ENCODE measurements at places on chromosomes 1 and 21. TPM values are rescaled to one million over a fixed set of nuclear protein-coding genes. Genes with fewer than 3 reads are reported as not detected.
A peak's percentile ranks its signal among the peaks of the same experiment; 100 is the strongest.

SPSB1 gene
- total RNA-seq: 29.0 TPM

KCNJ9 gene
- total RNA-seq: not detected

NEK2 gene
- total RNA-seq: 0.35 TPM

ABCA4 gene
- 1.4 TPM for total RNA-seq

HSF2BP gene
- total RNA-seq: 0.41 TPM

TCP10L gene
- total RNA-seq: 0.78 TPM

SSR2 gene
- 231 TPM for total RNA-seq

DHRS3 gene
- total RNA-seq: 106 TPM

ZFP69B gene
- total RNA-seq: 1.3 TPM

PLA2G2C gene
- total RNA-seq: not detected

- no peak for DNase-seq
Observed at GRCh38 chr1:213138892-213139291, 87.9 kb downstream of the RPS6KC1 start.

- DNase-seq: no peak
Observed at GRCh38 chr1:212188599-212189351, 96.4 kb upstream of the PPP2R5A start.

GRCh38 chr1:9198538-9199361 is 35.8 kb upstream of the H6PD start:
- no peak for DNase-seq

DNA sequence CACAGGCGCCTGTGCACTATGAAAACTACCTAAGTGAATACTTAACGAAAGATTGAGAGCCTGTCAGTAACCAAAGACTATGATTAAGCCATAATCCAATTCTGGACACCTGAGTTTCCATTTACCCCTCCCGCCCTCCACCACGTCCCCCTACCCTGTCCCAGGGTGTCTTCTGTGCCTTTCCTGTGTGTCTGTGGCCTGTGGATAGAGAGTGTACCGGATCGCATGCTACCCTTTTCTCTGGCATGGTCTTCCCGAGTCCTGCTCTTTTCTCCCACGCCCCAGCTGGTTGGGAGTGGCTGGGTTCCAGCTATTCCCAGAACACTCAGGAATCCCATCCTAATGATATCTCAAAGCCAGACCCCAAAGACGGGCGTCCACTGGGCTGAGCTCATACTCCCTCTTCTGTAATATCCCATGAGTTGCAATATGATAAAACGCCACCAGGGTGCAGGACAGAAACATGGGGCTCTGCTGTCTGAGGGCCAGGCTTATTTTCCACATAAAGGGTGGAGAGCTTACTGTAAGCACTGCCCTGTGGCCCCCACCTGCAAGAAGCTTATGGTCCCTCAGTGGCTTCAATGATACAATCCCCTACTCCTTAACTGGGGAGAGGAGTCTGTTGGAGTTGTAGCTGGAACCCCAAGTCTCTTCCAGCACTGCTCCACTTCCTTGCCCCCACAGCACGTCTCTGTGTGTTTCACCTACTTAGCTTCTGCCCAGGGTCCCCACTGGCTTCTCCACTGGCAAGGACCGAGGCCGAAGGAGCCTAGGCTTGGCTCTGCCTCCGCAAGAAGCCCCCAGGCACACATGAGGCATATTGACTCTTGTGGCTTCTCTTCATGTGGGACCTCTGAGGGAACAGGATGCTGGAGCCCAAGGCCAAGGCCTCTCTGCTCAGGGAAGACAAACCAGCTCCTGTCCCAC is 17.6 kb upstream of the ALX3 start:
- DNase-seq: no peak

GRCh38 chr1:42797979-42798378 is 13.2 kb downstream of the TMEM269 start:
- no peak for DNase-seq

DNA sequence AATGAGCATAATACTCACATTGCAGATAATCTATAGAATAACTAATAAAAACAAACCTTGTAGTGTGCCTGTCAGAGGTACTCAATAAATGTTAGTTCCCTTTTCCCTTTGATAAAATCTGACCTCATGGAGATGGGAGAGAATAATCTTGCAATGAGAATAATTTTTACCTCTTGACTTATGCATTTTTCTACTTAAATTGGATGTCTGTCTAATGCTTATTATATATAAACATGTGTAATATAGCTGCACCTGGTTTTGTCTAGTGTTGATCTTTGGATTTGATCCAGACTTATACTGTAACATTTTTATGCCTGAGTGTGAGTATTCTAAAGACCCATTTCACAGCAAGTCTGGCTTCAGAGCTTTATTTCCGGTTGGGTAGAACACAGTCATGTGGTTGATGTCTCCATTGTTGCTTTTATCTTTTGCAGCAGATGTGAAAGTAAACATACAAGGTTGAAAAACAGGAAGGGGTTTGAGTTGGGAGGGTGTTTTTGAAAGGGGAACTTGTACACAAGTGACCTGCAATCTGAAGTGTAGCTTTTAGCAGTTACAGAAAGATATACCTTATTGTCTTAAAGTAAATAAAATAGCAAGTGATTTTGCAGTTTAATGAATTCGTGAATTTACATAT is 12.4 kb downstream of the EPB41 start:
- DNase-seq: no peak

DNA sequence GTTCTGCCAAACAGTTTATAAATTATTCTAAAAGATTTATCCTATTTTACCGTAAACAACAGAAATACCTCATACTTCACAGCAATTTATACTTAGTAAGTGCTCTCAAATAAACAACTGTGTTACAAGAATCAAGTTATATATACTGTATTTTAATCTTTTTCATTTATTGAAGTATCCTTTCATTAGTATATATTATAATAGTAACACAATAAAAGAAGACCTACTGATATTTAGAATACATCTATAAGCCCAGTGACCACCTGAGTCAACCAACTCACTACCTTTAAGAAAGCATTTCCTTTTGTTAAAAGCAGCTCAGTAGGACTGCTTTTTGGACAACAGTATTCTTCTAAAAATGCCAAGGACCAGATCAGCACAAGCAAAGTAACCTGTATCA is 5.9 kb downstream of the TMCO1 start:
- DNase-seq: no peak

GRCh38 chr1:79376106-79376505 is 369.6 kb upstream of the ADGRL4 start:
- DNase-seq: no peak

- no peak for DNase-seq
Observed at GRCh38 chr1:209207126-209207700, 376.3 kb upstream of the CAMK1G start.

DNA sequence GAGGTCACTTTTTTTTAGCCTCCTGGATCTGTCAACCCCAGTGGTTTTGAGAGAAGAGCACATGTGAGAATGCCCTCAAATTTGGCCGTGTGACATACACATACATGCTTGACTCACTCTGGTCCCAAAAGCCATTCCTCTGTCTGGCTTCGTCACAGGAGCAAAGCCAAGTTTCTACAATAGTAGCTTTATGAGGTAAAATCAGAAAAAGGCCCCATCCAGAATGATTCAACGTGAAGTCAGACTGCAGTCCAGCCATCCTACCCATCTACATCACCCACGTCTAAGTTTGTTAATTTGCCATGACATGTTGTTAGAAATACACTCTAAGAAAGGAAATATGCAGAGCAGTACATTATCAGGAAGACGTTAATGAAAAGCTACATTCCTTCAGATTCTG is 245.2 kb downstream of the SDCCAG8 start:
- DNase-seq: no peak

DNA sequence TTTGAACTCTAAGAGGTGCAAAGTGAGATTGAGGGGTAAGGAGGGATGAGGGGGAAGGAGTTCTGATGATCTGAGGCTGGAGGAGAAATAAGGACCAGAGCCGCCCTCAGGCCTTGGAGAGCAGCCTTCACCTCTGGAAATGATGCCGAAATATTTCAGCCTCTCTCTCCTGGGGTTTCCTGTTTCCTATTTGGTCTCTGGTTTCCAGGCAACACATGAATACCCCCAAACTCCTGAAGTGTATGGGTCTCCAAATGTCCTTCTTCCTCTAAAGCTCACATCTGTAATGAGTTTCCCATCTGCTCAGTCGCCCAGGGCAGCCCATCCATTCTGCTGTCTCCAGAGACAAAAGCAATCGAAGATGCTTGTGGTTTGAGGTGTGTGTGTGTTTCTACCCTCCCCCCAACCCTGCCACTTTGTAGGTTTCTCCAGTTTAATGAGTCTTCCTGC is 52.0 kb upstream of the FAM20B start:
- no peak for DNase-seq

DNA sequence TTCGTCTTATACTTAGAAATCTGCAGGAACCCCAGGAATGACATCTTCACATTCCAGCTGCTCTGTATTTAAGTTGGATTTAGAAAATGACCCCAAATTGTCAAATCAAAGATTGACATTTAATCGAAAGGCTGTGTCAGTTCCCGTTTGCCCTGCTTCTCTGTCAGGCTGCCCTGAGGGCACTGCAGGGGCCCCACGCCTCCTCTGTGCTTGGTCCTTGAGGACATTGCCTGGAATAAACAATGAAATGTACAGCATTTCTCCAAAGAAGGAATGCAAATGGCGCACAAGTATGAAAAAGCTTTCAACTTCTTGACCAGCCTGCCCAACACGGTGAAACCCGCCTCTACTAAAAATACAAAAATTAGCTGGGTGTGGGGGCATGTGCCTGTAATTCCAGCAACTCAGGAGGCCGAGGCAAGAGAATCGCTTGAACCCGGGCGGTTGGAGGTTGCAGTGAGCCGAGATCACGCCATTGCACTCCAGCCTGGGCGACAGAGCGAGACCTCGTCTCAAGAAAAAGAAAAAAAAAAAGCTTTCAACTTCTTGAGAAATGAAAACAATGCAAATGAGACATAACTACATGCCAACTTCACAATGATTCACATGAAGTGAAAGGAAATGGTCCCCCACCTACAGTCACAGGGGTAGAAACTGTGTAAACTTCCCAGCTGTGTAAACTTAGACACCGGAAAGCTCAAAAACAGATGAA is 3.0 kb downstream of the TMPRSS3 start:
- peak; percentile 27 for DNase-seq

DNA sequence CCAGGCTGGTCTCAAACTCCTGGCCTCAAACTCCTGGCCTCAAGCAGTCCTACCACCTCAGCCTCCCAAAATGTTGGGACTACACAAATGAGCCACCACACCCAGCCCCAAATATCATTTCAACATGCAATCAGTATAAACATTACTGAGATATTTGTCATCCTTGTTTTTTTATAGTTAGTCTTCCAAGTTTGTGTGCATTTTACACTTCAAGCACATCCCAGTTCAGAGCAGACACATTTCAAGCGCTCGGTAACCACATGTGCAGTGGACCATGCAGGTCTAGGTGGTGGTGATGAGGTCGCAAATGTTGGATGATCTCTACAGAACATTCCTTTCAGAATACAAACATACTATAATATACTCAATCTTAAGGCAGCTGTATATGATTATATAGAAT is 23.8 kb upstream of the APP start:
- DNase-seq: no peak

- no peak for DNase-seq
Observed at GRCh38 chr1:20663969-20664715, 3.0 kb upstream of the DDOST start.

- peak; percentile 71 for DNase-seq
Observed at GRCh38 chr1:66393586-66394287, 140.2 kb upstream of the SGIP1 start.

DNA sequence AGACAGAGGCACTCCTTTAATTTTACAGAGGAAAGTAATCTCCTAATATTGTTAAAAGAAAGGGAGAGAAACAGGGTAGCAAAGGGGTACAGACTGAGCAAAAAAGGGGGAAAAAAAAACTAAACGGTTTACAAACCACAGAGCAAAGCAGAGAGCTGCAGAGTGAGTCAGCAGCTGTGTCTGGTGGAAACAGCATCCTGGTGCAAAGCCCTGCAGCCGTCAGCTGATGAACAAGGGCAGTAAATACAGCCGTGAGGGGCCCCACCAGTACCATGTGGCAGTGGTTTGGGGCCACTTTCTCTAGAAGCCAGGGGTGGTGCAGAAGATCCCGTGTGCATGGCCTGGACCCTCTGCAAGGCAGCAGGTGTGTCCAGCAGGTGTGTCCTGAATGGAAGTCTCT is 111.3 kb downstream of the ERG start:
- no peak for DNase-seq

DNA sequence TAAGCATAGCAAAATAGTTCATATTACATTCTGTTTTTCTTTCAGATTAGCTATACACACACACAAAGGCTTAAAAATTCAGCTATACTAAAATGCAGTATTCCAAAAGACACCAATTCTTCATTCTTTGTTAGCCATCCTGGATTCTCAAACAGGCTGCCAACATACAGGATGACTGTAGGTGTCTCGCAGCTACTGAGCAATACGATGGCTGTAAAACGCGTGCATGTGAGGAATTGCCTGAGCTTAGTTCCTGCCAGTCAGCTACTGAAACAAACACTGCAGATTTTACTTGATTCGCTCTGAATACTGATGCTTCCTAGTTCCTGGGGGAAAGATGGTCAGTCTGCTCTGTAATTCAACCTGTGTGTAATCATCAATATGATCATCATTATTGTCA is 24.7 kb upstream of the HMGN1 start:
- no peak for DNase-seq

- no peak for DNase-seq
Observed at GRCh38 chr1:59298026-59298583, 1.2 kb downstream of the FGGY start.

GRCh38 chr1:214010197-214010573 is 22.4 kb downstream of the PROX1 start:
- no peak for DNase-seq

GRCh38 chr1:1115136-1115785 is 628 bp downstream of the C1orf159 start:
- DNase-seq: peak; percentile 59

DNA sequence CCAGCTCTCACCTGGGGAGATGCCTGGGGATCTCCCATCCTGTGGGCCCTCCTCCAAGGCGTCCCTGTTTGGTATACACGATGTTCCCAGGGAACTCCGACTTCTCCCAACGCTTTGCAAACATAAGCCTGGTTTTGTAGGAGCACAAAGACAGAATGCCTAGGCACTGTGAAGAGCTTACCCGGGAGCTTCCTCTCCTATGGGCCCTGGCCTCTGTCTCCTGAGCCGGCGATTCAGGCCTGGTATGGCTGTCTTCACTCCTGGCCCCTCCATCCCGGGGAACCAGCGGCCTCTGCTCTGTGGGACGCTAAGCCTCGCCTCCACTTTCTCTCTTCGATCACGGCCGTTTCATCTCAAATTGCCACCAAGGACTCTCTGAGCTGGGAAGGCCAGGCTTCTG is 59.6 kb upstream of the ACTRT2 start:
- DNase-seq: no peak

DNA sequence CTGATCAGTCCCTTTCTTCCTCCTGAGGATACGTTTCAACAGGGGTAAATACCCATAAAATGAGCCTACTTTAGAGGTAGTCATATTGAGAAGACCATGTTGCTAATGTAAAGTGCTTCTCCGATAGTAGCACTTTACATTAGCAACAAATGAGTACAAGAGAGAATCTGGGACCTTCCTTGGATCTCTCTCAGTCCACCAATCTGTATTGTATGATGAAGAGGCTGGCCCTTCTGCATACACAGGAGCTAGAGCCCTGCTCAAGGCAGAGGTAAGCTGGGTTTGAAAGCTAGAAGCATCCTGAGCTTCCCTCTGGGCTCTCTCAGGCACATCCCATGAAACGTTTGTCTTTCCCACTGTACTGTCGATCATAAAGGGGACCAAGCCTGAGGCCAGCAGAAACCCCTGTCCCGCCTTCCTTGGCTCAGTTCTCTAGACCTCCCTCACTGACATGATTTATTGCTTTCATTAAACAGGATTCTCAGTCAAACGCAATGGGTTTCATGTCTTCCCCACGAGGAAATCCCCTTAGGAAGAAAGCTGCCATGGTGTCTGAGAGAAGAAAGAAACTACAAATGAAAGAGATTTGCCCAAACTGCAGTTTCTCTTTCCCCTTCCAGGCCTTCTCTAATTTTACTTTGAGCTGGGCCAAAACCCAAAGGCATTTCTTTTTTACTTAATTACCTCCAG is 62.8 kb upstream of the BCAR3 start:
- no peak for DNase-seq
